DMS79 (cell line): ENCODE measurements at places on chromosomes 16 and 17.

DNA sequence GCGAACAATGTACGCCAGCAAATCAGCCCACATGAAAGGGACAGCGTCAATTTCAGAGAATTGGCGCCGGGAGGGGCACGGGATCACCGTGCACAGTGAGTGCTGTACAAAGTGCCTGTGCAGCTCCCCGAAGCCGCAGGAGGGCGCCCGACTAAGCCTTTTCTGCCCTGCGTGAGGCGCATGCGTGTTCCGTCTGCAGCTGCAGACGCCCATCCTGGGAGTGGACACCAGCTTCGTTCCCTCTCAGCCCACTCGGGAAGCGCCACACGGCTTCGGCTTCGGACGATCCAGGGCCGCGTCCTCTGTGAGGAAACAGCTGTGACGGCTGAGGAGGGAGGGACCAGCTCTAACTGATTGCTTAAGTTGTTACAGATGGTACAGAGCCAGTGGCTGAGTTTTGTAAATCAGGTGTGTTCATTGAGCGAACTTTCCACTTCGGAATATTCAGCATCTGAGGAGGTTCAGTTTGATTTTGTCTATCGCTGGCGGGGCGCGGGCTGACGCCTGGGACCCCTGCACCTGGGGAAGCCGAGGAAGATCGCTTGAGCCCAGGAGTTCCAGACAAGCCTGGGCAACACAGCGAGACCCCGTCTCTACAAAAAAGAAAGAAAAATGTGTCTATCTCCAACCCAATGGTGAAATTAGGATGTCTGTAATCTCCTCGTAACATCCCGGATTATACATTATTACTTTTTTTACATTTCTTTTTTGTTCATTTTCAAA, 15.4 kb upstream of the ZNF287 start:
- DNase-seq, result no peak

GRCh38 chr16:20866145-20866772, 33.9 kb downstream of the DCUN1D3 start:
- no peak for DNase-seq

GRCh38 chr17:58277802-58278595, 2.7 kb downstream of the MPO start:
- DNase-seq, result no peak

- DNase-seq, result no peak
Measured at GRCh38 chr17:80889231-80890195, 102.1 kb upstream of the CHMP6 start.

DNA sequence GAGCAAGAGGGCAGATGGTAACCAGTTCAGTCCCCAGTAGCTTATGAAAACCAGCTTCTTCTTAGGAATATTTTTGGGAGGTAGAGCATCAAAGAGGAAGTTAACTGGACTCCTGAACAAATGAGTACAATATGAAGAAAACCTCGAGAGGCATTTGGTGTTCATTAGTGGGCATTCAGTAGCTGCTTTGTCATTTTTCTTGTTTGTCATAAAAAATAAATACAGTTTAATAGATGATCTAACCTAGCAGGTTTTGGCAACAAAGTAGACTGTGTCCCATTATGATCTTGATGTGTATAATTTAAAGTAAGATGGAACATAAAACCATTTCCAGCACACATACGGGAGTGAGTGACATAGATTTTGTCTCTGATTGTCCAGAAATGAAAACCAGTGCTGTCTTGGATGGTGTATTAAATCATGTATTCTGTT, 173.1 kb downstream of the HS3ST3A1 start:
- DNase-seq, result no peak

DNA sequence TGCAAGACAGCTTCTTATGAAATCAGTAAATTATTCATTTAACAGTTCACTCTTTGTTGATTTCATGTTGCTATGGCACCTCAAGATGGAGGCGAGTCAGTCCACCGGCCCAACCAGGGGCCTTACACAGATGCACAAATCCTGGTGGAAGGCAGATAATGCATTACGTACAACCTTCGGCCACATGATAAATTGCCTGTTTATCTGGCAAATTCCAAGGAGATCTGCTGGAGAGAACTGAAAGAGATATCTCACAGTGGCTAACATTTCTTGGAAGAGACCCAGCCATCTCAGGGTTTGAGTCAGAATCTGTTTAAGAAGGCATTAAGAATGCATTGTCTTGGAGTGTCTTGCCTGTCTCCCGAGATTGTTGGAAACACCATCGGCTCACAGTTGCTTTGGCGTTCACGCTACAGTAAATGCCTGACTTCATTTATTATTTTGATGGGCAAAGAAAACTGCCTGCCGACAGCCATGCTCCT, 225.6 kb downstream of the MSI2 start:
- no peak for DNase-seq

DNA sequence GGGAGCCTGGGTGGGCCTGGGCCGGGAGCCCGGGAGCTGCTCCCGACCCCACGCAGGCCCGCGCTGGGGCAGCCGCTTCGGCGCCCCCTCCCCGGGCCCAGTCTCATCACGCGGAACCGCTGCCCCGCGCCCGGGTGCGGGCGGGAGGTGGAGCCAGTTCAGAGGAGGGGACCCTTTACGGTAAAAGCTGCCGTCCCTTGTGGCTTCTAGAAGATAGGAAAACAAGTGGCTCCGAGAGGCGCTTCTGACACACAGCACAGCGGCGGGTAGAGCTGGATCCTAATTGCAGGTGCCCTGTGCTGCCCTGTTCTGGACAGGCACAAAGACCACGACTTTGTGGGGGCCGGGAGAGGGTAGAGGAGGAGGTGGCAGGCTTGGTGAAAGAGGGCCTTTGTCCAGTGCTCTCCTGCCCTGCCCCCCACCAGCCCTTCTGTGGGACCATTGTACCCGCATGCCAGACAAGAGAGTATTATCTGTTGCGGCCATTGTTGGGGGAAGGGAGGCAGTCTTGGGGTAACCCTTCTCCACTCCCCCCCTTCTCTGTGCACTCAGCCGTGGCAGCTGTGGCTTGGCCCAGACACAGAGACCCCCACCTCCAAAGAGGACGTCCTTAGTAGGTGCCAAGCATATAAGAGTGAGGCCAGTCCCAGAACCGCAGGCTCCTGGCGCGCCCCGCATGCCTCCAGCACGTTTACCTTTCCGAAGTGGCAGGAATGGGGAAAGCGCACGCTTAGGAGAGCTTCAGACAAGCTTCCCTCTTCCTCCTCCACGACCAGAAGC, 736 bp downstream of the CNP start:
- DNase-seq, result no peak

DNA sequence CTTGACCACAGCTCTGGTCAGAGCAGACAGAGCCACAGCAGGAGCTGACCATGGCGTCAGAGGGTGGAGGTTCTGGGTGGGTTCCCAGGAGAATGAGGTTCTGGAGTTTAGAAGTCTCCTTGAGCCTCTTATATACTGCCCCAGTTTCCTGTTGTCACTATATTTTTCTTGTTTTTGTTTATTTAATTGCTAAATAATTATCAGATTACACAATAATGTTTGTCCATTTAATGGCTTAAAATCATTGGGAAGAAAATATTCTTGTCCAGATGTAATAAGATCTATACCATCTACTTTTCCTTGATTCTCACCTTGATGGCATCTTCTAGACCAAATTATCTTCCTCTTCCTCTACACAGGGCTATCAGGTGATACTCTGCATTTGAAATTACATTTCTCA, at the start of gene KRTAP4-3:
TSS of gene KRTAP4-3 (minus strand) at position 101 of the 400 bp plus-strand sequence. CDS start at position 52, 49 bp downstream.
- no peak for DNase-seq

DNA sequence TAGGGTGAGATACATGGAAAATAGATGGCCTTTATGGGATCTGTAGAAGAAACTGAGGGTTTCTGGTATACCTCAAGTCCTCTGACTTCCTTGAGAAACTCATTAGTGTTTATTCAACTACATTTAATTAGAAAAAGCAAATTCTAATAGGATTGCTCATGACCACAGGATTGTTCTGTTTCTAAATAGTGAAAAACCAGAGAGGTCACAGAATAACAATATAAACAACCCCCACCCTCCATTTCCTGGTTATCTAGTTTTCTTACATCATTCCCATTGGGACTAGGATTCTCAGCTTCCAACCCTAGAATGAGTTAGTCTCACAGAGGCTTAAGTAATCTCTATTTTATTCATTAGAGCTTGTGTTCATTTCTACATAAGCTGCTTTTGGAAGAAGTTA, 30.0 kb downstream of the SF3B3 start:
- DNase-seq, result no peak

DNA sequence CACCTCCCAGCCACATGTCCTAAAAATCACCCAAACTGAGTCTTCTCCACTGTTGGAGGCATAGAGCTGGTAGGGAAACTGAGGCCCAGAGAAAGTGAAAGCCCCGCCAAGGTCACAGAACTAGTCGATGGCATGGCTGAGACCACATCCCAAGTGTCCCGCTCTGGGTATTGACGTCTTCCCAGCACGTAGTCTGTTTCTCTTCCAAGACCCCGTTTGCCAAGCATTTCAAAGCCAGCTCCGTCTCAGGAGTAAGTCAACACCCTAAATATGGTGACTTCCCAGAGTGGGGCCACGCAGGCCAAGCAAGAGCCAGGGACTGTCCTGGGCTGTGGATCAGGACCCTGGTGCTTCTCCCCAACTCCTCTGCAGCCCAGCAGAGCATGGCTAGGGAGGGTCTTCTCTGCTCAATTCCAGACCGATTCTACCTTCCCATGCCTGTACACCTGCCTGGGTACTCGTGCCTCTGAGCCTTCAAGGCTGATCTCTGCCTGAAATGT, 19.7 kb downstream of the PITPNM3 start:
- DNase-seq, result no peak

GRCh38 chr16:3825103-3825502, 55.4 kb downstream of the CREBBP start:
- DNase-seq, result no peak

- DNase-seq, result no peak
Measured at GRCh38 chr16:65012357-65012756, 109.5 kb downstream of the CDH11 start.

GRCh38 chr17:75087182-75087557, 584 bp upstream of the SLC16A5 start:
- no peak for DNase-seq

DNA sequence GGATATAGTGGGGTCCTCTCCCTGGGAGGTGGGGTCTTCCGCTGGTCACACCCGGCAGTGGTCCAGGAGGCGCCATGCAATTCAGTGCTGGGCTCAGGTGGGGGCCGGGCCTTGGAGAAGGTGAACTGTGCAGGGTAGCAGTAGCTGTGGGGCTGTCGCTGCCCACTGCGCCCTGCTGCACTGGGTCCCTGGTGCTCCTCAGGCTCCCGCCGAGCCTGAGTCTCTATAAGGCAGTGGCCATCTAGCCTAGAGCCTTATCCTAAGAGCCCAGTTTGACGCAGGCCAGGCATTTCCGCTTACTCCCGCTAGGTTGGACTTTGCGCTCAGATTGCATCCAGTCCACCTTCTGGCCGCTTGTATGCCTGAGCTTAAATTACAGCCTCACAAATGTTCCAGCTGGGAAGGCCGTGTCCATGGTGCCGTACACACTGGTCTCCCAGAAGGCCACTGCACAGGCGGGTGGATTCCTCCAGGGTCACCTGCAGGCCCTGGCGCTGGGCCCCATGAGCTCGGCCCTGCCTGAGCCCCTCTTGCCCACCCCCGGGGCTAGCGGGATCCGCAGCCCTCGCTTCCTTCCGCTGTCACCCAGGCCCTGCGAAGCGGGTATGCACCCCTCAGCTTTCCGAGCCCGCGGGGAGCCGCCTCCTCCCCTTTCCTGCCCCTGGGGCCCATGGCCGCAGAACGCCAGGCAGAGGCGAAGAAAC, 1762.2 kb downstream of the TP53TG3F start:
- DNase-seq, result no peak

GRCh38 chr17:7204336-7204735, 15.3 kb downstream of the DLG4 start:
- no peak for DNase-seq

DNA sequence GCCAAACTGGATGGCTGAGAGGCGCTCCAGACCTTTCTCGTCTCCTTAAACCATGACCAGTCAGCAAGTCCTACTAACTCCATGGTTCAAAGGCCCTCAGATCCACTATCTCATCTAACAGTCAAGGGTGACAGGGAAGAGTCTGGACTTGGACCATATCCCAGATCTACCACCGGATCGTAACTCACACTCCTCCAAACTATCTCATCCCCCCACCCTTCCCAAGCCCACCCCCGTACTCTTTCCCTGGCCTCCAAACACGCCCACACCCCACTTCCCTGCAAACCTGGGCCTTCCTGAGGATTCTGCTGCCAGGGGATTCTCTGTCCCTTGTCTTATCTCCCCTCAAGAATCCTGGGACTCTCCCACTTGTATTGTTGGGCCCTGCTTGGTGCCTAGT, 5.1 kb downstream of the CDIP1 start:
- no peak for DNase-seq

GRCh38 chr16:87895641-87896141, 26.4 kb upstream of the SLC7A5 start:
- DNase-seq, result no peak

DNA sequence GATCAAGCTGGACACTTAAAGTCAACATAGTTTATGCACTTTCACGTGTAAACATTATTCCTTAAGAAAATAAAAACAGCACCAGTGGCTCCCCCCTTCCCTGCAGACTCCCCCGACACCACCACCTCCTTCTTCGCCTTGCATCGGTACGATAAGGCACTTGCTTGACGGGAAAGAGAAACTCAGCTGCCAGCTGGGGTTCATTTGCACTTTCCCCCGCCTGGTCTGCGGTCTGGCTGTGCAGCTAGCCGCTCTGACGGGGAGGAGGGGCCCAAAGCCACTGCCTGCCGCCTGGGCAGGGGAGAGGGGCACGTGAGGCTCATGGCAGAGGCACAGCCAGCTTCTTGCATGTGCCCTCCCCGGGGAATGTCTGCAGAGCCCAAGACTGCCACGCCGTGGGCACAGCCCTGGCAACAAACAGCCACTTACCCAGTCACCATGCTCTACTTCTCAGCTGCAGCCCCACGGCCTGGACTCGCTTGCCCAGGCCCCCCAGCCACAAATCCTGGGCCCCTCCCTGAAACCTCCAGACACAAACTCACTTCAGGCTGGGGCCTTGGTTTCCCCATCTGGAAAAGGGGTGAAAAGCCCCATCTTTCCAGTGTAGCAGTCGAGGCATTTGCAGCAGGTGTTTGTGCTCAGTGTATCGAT, 16.5 kb upstream of the PRM1 start:
- DNase-seq, result peak; percentile 95

GRCh38 chr17:75069783-75070182, 18.0 kb upstream of the SLC16A5 start:
- no peak for DNase-seq

- DNase-seq, result peak; percentile 37
Measured at GRCh38 chr17:77322514-77323412, 182.0 kb downstream of the SEC14L1 start.

GRCh38 chr17:10992106-10992880, 154.4 kb upstream of the PIRT start:
- no peak for DNase-seq

GRCh38 chr17:21169496-21169895, 42.7 kb downstream of the DHRS7B start:
- no peak for DNase-seq
